Nucleus accumbens (tissue), 56 donors: ENCODE measurements at places on chromosomes 1 and 21.
A peak's percentile ranks its signal among the peaks of the same experiment; 100 is the strongest.

GRCh38 chr1:204556458-204557052 is 40.3 kb downstream of the MDM4 start:
- DNase-seq: no peak

- peak; percentile 82 for DNase-seq
Observed at GRCh38 chr1:37808369-37809319, 636 bp upstream of the YRDC start.

- peak; percentile 22 for DNase-seq
Observed at GRCh38 chr1:161038523-161039153, at the start of gene TSTD1. TSS of gene TSTD1 (minus strand) at chr1:161038964. CDS start at chr1:161038889, 75 bp downstream.

DNA sequence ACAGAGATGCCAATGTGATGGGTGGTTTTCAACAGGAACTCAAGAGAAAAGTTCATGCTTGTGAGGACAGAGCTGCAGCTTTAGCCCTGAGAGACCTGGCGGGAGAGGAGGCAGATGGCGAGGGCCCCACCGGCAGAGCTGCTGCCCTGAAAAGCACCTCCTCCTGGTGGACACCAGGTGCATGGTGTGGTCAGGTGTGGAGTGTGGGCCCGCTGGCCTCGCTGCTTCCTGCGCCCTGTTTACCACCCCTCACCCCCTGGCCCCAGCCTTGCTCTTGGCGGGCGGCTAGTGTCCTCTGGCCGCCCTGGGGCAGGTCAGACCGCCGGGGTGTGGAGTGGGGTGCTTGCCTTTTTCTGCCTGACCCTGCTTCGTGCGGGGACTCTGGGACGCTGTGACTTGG is 42.8 kb downstream of the PRKCZ start:
- DNase-seq: no peak

GRCh38 chr1:159000625-159001024 is 9.1 kb upstream of the IFI16 start:
- peak; percentile 14 for DNase-seq

DNA sequence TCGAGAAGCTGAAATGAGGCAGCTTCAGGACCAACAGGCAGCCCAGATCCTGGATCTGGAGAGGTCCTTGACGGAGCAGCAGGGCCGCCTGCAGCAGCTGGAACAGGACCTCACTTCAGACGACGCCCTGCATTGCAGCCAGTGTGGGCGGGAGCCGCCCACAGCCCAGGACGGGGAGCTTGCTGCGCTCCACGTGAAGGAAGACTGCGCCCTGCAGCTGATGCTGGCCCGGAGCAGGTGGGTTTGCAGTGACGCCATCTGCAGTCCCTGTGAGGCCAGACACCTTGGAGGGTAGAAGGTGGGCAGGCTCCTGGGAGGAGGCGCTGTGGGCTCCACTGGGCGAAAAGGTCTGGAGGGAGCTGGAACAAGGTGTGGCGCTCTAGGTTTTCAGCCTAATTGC is 39.7 kb downstream of the PCNT start:
- DNase-seq: no peak

GRCh38 chr1:238401144-238401543 is 510.4 kb upstream of the ZP4 start:
- DNase-seq: no peak

- DNase-seq: no peak
Observed at GRCh38 chr1:43506233-43506632, 24.4 kb upstream of the PTPRF start.

GRCh38 chr1:94422115-94422820 is 4.1 kb downstream of the ABCD3 start:
- DNase-seq: no peak

DNA sequence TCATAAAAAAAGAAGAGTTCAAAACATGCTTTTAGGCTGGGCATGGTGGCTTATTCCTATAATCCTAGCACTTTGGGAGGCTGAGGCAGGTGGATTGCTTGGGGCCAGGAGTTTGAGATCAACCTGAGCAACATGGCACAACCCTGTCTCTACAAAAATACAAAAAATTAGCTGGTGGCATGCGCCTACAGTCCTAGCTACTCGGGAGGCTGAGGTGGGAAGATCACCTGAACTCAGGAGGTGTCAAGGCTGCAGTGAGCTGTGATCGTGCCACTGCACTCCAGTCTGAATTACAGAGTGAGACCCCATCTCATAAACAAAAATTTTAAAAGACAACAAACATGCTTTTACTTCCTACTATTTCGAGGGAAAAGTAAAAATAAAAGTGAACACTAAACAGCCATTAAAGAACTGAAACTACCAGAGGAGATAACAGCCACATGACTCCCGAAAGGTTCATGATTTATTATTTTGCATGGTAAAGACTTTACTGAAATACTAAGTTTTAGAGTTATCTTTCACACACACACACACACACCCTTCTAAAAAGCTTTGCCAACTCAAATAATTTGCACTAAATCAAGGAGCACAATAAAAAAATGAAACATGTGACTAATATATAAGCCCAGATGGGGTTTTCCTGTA is 48.1 kb downstream of the USP1 start:
- DNase-seq: no peak

DNA sequence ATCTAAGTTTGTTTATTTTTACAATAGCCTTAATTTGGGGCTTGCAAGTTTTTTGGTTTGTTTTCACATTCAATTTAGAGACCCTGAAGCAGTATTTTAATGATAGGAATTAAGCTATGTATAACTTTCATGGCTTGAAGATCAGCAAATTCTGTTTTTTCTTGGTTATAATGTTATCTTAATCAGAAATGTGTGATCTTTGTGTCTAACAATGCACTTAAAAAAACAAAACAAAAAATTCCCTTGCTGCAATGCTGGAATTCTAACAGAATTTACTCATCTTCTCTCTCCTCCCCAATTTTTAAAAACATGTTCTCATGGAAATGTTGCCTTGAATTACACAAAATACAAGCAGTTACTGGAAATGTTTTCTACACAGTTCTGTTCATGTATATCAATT is 113.1 kb downstream of the OLFML2B start:
- no peak for DNase-seq

DNA sequence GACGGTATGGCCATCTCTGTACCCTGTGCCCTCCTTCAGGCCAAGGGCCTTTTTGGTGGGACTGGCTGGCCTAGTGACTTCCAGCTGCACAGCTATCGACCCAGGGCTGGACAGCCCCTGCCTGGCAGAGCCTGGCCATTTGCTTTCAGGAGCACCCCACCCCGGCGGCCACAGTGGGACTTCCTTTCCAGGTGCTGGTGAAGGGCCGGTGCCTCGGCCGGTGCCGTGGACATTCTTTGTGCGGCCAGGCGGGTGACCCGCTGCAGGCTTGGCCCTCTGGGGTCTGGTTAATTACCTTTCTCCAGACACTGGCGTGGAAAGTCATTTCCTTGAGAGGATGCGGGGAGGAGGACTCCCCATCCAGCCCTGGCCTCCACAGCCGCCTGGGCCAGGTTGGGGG is 50.1 kb downstream of the PRDM16 start:
- no peak for DNase-seq

GRCh38 chr1:85850238-85850637 is 142.0 kb upstream of the ZNHIT6 start:
- DNase-seq: no peak

DNA sequence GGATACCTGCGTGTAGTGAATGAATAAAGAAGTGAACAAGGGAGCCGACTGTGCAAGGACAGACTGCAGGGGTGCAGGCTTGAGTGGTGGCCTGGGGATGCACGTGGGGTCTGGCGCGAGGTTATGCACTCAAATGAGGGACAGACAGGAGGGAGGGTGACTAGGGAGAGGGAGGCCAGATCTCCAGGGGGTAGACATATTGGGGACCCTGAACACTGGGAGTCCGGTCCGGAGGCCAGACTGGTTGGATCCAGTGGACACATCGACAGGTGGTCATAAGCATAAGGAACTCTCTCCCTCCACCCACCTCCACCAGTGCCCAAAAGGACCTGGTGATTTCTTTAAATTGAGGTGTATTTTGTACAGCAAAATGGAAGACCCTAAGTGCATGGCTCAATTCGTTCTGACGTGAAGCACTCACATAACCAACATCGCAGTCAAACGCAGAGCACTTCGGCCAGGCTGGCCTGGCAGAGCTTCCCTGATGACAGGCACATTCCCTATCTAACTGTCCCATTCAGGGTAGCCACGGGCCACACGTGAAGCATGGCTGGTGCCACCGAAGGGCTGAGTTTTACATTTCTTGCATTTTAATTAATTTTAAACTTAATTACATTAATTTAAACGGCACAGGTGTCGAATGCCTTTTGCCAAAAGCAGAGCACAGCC is 14.0 kb downstream of the WNT3A start:
- DNase-seq: no peak

- DNase-seq: no peak
Observed at GRCh38 chr1:234327577-234328164, 45.6 kb upstream of the COA6 start.

GRCh38 chr1:87203904-87204303 is 124.8 kb upstream of the LMO4 start:
- no peak for DNase-seq

DNA sequence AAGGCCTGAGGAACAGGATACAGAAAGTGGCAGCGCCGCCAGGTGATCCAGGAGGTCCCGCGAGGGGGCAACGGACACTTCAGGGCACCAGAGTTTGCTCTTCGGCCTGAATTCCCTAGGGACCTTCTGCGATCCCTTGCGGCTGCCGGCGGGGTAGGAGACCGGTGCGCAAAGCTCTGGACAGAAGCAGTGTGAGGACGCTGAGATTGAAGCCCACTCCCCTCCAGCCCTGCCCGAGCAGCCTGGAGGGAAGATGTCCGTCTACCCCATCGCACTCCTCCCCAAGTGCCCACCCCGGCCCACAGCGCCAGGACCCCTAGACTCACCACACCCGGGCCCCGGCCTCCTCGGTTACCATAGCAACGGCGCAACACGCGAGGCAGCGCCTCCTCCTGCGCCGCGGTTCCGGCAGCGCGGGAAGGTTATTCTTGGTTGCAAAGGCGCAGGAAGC is at the start of gene ANKRD45:
ANKRD45 (minus strand) TSS at position 361 of the 451 bp plus-strand sequence. CDS start 10,433 bp downstream, outside the sequence.
- peak; percentile 15 for DNase-seq

DNA sequence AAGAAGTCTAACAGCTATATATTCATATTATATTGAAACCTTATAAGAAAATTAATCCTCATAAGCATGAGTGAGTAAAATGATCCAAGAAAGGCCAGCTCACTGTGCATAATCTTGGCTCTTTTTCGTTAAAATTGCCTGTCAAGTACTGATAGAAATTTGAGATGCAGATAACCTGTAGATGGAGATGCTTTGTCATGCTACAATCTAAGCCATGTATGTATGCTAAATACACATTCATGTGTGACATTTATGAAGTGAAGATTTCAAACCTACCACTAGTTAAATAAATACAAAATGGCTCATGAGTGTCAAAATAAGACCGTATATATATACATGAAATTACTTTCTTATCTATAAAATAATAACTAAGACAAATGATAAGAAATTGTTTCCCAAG is 1491.5 kb upstream of the PRMT6 start:
- no peak for DNase-seq

GRCh38 chr1:106224426-106224825 is 832.0 kb upstream of the PRMT6 start:
- DNase-seq: no peak

DNA sequence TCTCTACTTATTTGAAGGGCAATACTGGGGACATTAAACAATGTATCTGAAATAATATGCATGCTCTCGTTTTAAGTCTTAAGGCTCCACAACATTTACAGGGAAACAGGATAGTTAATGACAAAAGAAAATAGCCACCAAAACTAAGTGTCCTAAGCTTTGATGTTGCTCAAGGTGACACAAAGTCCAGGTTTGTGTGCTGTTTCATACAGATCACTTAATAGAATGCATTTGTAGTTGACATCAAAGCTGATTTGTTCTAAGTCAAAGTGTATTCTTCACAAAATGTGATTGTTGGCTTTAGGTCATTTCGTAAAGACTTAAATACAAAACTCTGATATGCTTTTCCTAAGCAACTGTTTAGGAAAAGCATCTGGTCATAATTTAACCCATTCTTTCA is 37.5 kb upstream of the MTR start:
- DNase-seq: no peak

DNA sequence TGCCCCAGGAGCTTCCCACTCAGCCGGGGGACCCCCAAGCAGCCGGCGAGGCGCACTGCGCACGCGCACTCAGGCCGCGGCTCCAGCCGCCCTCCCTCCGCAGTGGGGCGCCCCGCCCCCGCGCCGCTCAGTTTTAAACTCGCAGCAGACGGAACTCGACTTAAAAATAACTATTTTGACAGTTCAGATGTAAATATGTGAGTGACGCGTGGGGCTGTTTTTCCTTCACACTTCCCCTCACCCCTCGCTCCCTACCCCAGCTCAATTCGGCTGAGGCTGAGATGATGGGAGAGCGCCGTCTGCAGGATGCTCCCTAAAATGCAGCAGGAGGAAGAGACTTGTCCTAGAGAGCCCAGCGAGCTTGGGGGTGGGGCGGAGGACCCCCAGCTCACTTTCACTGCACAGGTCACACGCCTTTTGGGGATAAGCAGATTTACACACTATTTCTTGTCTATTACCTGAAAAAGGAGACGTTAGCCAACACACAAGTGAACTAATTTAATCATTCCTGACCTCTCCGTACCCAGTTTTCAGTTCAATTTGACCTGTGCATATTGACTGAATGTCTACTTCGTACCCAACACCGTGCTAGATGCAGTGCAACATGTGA is 8.9 kb upstream of the LEMD1 start:
- peak; percentile 76 for DNase-seq

DNA sequence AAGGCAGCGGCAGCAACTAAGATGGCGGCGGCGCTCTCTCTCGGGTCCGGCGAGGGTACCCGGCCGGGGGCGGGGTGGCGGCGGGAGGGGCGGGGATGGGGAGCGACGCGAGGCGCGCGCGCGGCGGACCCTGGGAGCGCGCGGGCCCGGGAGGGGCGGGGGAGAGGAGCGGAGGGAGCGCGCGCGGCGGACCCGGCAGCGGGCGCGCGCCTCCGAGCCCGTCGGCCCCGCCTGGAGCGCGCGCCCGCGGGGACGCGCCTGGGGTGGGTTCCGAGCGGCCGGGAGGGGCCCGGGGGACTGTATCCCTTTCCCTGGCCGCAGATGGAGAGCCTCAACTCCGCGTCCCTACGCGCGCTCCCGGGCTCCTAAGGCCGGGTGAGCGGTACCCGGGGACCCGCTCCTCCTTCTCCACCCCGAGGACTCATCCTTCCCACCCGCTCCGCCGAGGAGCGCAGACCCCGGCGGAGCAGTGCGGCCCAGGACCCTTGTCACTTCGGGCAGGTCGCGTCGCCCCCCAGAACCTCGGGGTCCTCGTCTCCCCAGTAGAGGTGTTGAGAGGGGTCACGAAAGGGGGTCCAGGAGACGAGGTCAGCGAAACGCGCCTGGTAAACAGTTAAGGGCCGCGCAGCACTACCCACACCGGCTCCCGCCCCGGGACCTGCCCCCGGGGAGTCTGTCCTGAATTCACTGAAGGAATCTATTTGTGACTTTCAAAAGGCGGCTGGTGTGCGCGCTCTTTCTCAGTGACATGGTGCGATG is at the start of gene CLSTN1:
CLSTN1 (minus strand) TSS at position 23 of the 759 bp plus-strand sequence. CDS start 232 bp downstream, outside the sequence.
- DNase-seq: peak; percentile 76
